T-helper 17 cell (primary cell): ENCODE measurements at places on chromosomes 1 and 21.
A peak's percentile ranks its signal among the peaks of the same experiment; 100 is the strongest.

GRCh38 chr1:185104083-185104482, 52.7 kb downstream of the TRMT1L start:
- H3K4me3 ChIP-seq: no peak overlapping the region
- no peaks in the 10 kb centered on the region for H3K27me3 ChIP-seq
- no peak for DNase-seq

DNA sequence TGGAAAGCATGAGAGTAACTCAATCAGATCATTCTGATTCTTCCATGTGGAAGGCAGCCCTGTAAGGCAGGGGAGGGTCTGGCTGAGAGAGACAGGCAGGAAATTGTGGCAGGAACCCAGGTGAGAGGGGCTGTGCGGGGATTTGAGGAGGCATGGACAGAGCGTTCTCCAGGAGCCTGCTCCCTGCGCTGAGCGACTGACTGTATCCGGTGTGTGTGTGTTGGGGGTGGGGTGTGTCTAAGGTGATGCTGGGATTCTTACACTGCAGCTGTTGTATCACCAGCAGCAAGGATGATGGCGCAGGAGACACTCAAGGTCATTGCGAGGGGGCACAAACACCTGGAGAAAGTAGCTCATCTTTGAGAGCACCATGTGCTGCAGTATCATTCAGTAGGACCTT, 128.5 kb downstream of the RHOU start:
- H3K36me3 ChIP-seq: no peaks in the 10 kb centered on the region
- peak overlapping the region; percentile 43 for H3K4me3 ChIP-seq
- H3K27ac ChIP-seq: peak overlapping the region; percentile 79
- H3K27me3 ChIP-seq: peaks cover 20% of the 10 kb centered on the region
- no peak for DNase-seq
- peaks cover 26% of the 10 kb centered on the region for H3K4me1 ChIP-seq

DNA sequence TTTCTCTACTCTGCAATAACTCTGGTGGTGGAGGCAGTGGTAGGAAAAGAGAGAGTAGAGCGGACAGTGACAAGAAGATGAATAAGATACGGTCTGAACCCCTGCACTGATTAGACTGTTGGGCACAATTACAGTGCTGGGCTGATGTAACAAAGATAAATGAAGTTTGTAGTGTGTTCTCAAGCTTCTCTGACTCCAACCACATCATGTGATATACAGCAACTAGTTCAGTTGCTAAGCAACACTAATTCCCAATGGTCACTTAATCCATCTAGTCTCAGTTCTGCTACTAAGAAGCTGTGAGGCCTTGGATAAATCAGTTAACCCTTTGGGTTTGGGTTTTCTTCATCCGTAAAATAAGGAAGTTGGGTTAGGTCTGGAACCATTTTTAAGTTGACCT, 17.3 kb downstream of the DDR2 start:
- DNase-seq: no peak
- H3K36me3 ChIP-seq: peaks cover 7% of the 10 kb centered on the region
- no peak overlapping the region for H3K27ac ChIP-seq
- H3K4me3 ChIP-seq: no peak overlapping the region
- H3K27me3 ChIP-seq: peaks cover 30% of the 10 kb centered on the region

DNA sequence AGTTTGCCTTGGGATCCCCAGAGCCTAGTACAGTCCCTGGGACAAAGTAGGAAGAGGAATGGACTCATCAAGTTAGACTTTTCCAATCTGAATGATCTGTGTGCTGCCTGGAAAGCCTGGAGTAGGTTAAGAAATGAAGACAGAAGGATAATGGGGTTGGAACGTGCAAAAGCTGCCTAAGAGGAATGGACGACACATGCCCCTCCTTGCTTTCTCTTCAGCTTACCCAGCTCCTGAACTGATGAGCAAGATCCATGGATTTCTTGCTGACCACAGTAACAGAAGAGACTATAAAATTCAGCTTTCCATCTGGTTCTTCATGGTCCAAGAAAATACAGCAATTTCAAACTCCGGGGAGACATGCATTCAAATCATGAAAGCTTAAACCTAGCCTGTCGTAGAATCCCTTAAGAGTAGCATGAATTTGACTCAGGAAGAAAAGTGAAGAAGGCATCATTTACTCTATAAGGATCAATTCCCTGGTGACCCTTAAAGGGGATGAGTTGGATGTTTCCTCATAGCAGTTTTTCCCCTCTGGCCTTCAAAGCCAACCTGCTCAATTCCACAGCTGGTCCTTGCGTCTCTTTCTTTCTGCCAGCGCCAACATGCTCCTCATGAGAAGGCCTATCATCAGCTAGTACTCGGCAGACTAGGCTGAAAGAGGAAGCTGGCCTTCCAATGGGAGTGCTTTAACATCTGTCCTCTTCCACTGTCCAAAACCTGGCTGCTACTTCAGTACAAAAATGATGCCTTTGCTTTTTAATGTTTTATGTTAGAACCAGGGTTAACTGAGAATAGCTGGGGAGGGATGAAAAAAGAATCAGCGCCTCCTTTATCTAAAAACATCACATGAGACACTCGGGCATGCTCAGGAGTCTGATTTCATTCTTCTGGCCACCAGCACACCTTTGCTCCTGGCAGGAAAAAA, 5.7 kb upstream of the PEF1 start:
- H3K36me3 ChIP-seq: peaks cover 3% of the 10 kb centered on the region
- H3K27ac ChIP-seq: no peak overlapping the region
- H3K27me3 ChIP-seq: no peaks in the 10 kb centered on the region

- DNase-seq: no peak
- H3K4me1 ChIP-seq: no peaks in the 10 kb centered on the region
- no peak overlapping the region for H3K4me3 ChIP-seq
- no peaks in the 10 kb centered on the region for H3K27me3 ChIP-seq
Measured at GRCh38 chr1:96362623-96363022, 359.0 kb upstream of the PTBP2 start.

DNA sequence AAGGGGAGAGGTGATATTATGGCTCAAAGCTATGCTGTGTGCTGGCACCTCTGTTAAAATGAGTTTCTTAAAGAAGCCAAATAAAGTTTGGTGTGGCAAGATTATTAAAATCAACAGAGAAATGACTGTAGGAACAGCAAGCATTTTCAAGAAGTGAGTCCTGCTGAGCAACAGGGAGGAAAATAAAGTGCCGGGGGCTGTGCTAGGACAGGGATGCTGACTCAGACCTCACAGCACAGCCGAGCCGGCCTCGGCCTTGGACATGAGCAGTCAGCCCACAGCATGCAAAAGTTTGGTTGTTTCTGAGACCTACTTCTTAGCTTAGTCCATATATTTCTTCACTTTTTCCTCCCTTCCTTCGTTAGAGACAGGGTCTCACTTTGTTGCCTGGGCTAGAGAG, 19.2 kb downstream of the CNIH3 start:
- peaks cover 11% of the 10 kb centered on the region for H3K4me1 ChIP-seq
- H3K4me3 ChIP-seq: no peak overlapping the region
- peaks cover 51% of the 10 kb centered on the region for H3K27me3 ChIP-seq
- DNase-seq: no peak
- H3K36me3 ChIP-seq: peaks cover 4% of the 10 kb centered on the region

GRCh38 chr1:198443365-198444233, 96.9 kb downstream of the ATP6V1G3 start:
- H3K4me3 ChIP-seq: no peak overlapping the region
- no peak overlapping the region for H3K27ac ChIP-seq
- H3K27me3 ChIP-seq: peaks cover 12% of the 10 kb centered on the region
- DNase-seq: no peak

DNA sequence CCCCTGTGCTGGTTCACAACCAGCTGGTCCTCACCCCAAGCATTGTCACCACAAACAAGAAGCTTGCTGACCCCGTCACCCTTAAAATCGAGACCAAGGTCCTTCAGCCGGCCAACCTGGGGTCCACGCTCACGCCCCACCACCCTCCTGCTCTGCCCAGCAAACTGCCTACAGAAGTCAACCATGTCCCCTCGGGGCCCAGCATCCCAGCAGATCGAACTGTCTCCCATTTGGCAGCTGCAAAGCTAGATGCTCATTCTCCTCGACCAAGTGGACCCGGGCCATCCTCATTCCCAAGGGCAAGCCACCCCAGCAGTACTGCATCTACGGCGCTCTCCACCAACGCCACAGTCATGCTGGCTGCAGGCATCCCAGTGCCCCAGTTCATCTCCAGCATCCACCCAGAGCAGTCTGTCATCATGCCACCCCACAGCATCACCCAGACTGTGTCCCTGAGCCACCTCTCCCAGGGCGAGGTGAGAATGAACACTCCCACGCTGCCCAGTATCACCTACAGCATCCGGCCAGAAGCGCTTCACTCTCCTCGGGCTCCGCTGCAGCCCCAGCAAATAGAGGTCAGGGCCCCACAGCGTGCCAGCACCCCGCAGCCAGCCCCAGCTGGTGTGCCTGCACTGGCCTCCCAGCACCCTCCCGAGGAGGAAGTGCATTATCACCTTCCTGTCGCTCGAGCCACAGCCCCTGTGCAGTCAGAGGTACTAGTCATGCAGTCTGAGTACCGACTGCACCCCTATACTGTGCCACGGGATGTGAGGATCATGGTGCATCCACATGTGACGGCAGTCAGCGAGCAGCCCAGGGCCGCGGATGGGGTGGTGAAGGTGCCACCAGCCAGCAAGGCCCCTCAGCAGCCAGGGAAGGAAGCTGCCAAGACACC, 40.6 kb downstream of the ZBTB17 start:
- peak overlapping the region; percentile 16 for H3K27ac ChIP-seq
- H3K4me3 ChIP-seq: peak overlapping the region; percentile 36
- no peaks in the 10 kb centered on the region for H3K27me3 ChIP-seq
- H3K36me3 ChIP-seq: peaks cover 11% of the 10 kb centered on the region

- peaks cover 6% of the 10 kb centered on the region for H3K27me3 ChIP-seq
- peaks cover 5% of the 10 kb centered on the region for H3K4me1 ChIP-seq
- H3K36me3 ChIP-seq: no peaks in the 10 kb centered on the region
- H3K27ac ChIP-seq: no peak overlapping the region
- no peak overlapping the region for H3K4me3 ChIP-seq
Measured at GRCh38 chr1:232891656-232892317, 58.6 kb upstream of the NTPCR start.

GRCh38 chr1:96559707-96560596, 161.6 kb upstream of the PTBP2 start:
- H3K4me1 ChIP-seq: no peaks in the 10 kb centered on the region
- no peak overlapping the region for H3K4me3 ChIP-seq
- no peak for DNase-seq
- peaks cover 11% of the 10 kb centered on the region for H3K27me3 ChIP-seq
- no peak overlapping the region for H3K27ac ChIP-seq

GRCh38 chr1:154775621-154776605, 94.2 kb downstream of the KCNN3 start:
- H3K4me1 ChIP-seq: peaks cover 3% of the 10 kb centered on the region
- no peak for DNase-seq
- H3K27me3 ChIP-seq: peaks cover 9% of the 10 kb centered on the region
- no peak overlapping the region for H3K4me3 ChIP-seq
- no peaks in the 10 kb centered on the region for H3K36me3 ChIP-seq

DNA sequence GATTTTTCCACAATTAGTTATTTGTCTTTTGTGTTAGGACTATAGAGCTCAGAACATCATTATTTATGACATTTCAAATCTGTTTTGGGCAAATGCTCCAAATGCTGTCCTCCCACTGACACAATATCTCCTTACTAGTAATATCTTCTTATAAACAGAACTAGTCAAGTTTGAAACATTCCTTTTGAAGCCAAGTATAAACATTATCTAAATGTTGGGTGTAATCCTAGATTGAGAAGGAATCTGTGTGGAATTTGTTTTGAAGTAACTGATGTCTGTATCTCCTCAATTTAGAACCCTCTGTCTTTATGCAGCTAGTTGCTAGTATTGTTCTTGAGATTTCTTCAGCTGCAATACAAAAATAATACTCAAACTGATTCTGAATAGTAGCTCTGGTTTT, 28.5 kb upstream of the PAXBP1 start:
- H3K27me3 ChIP-seq: no peaks in the 10 kb centered on the region
- no peaks in the 10 kb centered on the region for H3K36me3 ChIP-seq
- no peak overlapping the region for H3K4me3 ChIP-seq
- peaks cover 15% of the 10 kb centered on the region for H3K4me1 ChIP-seq
- H3K27ac ChIP-seq: no peak overlapping the region
